Stimulated activated CD4-positive, alpha-beta T cell treated with anti-CD3 and anti-CD28 coated beads, TNF-alpha, amount 100 ng/mL, for 48 hours (primary cell): ENCODE measurements at places on chromosomes 12 and 14.

DNA sequence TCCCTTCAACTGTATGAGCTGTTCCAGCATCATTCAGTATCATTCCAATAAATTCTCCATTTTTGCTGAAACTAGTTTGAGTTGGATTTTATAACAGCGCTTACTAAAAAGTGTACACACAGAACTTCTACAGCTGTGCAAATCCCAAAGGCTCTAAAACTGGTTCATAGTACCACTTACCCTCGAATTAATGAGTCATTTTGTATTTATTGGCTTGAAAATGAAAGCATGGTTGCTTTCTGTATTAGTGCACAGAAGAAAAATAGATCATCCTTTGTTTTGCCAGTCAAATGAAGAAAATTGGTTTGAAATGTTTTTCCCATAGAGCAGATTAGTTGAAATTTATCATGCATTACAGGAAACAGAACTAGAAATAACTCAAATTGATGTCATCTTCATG is 268.3 kb upstream of the CPNE8 start:
- no peak for DNase-seq

- no peak for DNase-seq
These were observed 1472.8 kb downstream of the AACS start for GRCh38 chr12:126537961-126538530.

DNA sequence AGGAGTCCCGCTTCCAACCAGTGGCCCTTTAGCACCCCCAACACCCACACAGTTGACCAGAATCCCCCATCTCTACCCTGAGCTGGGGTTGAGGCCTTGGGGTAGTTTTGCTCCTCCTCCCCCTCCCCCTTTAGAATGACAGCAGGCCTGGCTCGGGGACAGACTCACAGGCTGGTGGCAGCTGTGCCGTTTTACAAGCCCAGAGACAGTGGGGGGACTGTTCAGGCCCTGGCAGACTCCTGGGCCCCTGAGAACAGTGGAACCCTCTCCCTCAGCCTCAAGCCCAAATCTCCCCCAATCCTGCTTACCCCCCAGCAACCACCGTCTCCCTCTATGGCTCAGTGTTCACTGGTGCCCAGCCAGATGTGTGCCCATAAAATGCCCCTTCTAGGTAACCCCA is 10.1 kb downstream of the TMEM119 start:
- no peak for DNase-seq

GRCh38 chr14:100445436-100446088 is 122.4 kb downstream of the SLC25A47 start:
- DNase-seq, result no peak

- no peak for DNase-seq
These were observed 7.7 kb downstream of the CCND2 start for GRCh38 chr12:4281173-4281654.

- no peak for DNase-seq
These were observed 7.3 kb upstream of the STX2 start for GRCh38 chr12:130846369-130846768.

- no peak for DNase-seq
These were observed 13.9 kb downstream of the ASPG start for GRCh38 chr14:104099096-104100041.

GRCh38 chr14:78075033-78075432 is 95.1 kb upstream of the NRXN3 start:
- DNase-seq, result no peak

- DNase-seq, result no peak
These were observed 47.9 kb downstream of the BBS10 start for GRCh38 chr12:76300297-76300665.
